ENCODE measurements at places on chromosomes 11 and 22. TPM values are rescaled to one million over a fixed set of nuclear protein-coding genes. Genes with fewer than 3 reads are reported as not detected.

DNA sequence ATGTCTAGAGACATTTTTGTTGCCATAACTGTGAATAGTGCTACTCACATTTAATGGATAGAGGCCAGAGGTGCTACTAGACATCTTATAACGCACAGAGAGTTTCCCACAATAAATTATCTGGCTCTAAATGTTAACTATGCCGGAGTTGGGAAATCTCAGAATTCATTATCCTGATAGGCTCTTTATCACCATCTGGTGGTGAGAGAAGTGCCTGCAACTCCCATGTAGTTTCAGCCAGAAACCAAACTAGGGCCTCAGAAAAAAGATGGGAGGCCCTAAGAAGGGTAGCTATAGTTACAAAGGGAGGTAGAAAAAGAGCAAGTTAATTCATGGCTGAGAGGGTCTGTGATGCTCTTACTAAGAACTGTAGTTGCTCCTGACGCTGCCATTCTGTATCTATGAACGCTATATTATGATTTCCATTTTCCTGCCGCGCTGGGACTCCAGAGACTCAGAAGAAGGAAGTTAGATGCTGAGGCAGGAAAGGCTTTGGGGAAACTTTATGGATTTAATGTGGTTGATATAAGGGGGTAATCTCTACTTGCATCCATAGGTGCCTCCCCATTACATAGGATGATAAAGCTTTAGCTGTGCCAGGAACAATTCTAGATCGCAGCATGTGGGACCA lies 22.9 kb upstream of the MRPL17 start:
- peaks cover 3% of the 10 kb centered on the region for H3K4me1 ChIP-seq
- no peak overlapping the region for H3K4me3 ChIP-seq
- H3K27ac ChIP-seq, result no peak overlapping the region
- H3K36me3 ChIP-seq, result no peaks in the 10 kb centered on the region

DNA sequence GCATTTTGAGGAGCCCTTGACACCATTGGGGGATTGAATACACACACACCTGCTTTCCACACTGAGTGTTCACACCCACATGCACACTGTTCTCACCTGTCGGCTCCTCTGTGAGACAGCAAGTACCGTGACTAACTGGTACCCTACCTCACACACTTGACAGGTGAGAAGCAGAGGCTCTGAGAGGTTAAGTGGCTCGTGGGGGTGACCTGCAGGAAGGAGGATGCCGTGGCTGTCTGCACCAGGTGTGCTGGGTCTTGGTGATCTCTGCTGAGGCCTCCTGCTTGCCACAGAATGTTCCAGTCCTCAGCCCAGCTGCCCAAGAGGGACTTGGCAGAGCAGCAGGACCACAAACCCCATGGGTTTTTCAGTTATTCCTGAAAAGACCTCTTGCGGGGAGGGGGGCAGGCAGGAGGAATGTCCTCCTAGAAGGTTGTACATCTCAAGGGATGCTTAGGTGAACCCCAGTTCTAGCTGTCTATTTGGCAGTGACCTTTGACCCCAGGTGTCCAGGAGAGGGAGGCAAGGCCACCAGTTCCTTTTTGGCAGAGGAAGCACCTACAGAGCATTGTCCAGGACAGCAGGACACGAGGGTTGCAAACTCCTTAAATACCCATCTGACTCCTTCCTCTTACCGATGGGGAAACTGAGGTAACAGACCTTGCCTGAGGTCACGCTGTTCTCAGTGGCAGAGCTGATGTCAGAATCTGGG lies 66.0 kb downstream of the SHISAL1 start:
- no peak for DNase-seq
- H3K36me3 ChIP-seq, result peaks cover 32% of the 10 kb centered on the region
- H3K27ac ChIP-seq, result no peak overlapping the region
- H3K4me3 ChIP-seq, result no peak overlapping the region
- H3K27me3 ChIP-seq, result peaks cover 4% of the 10 kb centered on the region
- H3K4me1 ChIP-seq, result no peaks in the 10 kb centered on the region

The PRG2 gene
- total RNA-seq, result not detected

GRCh38 chr22:34395370-34395769 lies 475.1 kb upstream of the LARGE1 start:
- H3K4me3 ChIP-seq, result no peak overlapping the region
- no peak overlapping the region for H3K27ac ChIP-seq
- H3K36me3 ChIP-seq, result peaks cover 7% of the 10 kb centered on the region

GRCh38 chr11:1717745-1718144 lies 20.8 kb downstream of the KRTAP5-6 start:
- no peak for DNase-seq
- no peak overlapping the region for H3K4me3 ChIP-seq
- H3K36me3 ChIP-seq, result no peaks in the 10 kb centered on the region
- H3K27me3 ChIP-seq, result peaks cover 2% of the 10 kb centered on the region
